ENCODE measurements at places on chromosomes 12 and 14. TPM values are rescaled to one million over a fixed set of nuclear protein-coding genes. Genes with fewer than 3 reads are reported as not detected.

RBM25 gene
- 41.9 TPM for total RNA-seq

- no peak for DNase-seq
Observed at GRCh38 chr14:23432946-23433345, 2.5 kb downstream of the MYH7 start.

GRCh38 chr12:71161591-71161990 is 3.8 kb upstream of the TSPAN8 start:
- no peak for DNase-seq

DNA sequence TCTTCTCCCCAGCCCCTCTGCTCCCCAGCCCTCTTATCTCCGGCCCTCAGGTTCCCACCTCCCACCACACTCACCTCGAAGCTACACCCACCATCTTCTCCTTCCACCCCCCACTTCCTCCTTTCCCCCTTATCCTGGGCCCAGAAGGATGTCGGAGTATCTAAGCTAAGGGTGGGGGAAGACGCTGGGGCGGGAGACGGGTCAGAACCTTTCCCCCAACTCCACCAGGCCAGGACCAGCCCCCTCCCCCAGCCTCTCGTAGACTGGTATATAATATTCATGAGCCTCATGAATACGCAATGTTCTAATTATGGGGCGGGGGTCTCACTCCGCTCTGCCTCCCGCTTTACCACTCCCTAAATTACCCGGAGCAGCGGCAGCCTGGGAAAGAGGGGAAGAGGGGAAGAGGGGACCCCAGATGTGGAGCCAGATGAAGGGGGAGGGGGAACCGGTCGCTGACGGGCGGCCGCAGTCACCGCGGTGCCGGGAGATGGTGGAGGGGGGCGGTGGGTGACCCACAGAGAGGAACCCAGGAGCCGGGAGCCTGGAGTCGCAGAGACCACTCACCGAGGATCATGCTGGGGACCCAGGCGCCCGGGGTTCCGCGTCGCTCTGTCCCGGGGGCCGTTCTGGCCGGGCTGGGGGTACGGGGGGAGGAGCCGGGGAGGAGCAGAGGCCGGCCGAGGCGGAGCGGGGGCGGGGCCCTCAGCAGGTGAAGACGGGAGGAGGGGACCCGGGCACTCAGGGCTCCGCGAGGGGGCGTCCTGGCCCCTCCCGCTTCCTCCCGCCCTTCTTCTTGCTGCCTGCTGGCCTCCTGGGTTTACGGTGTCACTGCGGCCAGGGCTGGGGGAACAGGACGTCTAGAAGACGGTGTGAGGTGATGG is 6.4 kb upstream of the ZNF385A start:
- DNase-seq, result no peak

- peak; percentile 90 for DNase-seq
Observed at GRCh38 chr12:126055521-126055920, 990.3 kb downstream of the AACS start.

DNA sequence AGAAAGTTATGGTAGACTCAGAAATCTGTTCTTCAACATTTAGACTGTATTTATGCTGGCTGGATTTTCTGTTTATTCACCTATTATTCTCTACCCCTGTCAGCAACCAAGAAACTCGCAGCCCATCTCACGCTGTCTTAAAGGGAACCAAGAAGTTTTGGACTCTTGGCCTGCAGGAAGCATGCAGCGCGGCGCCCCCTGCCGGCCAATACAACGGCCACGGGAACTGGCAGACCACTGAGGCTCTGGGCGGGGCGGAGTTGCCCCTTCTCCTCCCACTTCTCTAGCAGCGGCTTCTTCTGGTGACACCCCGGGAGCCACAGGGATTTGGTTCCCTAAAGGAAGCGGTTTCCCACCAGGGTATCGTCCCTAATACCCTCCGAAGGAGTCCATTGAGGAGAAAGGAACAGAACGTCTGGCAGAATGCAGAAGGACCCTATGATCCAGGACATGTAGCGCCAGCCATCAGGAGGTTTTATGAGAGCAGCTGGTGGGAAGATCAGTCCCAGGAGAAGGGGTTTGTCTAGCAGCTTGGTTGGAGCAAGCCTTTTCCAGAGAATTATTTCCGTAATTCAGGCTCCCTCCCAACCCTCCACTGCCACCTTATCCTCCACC is 21.0 kb upstream of the RNASE2 start:
- peak; percentile 1 for DNase-seq

GRCh38 chr14:63296060-63296563 is 22.6 kb downstream of the GPHB5 start:
- DNase-seq, result no peak

Data from A172 (cell line).